Stimulated activated CD8-positive, alpha-beta memory T cell treated with anti-CD3 and anti-CD28 coated beads, Interleukin-2, amount 100 ng/mL, for 1 hour (primary cell): ENCODE measurements at places on chromosomes 4 and X.

DNA sequence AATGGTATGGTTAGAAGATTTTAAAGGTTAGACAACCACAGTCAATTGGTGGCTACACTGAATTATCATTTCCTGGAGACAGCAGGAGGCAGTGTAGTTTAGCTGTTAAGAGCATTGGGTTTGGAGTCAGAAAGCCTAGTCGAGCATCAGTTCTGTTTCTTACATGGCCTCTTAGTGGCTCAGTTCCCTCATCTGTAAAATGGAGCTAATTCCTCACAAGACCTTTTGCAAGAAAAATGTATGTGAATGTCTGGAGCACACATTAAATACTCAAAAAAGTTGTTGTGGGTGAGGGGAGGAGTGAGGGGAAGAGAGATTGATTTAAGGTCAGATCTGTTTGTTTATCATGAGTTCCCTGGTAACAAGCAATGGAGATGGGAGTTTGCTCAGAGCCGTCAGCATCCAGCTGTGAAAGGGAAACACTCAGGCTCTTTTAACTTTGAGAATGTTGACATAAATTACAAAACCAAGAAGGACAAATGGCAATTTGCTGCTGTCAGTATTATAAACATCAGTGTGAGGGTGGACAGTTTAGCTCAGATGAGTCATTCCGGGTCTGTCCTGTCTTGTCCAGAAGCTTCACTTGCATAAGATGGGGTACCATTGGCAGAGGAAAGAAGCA is 98.2 kb upstream of the PGRMC2 start:
- DNase-seq, result no peak

DNA sequence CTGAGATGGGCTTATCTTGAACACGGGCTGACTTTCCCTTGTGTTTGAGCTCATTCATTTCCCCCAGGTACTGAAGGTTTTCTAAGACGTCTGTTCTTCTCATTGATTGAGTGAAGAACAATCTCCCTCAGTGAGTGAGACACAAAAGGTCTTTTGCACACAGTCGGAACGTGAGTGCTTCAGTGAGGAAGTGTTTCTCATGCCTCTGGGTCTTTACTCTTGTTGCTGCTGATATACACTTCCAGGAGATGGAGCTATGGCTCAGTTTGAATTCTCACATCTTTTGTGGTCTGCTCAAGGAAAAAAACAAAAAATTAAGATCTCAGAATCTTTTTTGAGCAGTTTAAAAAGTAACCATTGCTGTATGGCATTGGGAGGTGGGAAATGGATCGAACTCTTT is 981.9 kb upstream of the TENM3 start:
- DNase-seq, result no peak

DNA sequence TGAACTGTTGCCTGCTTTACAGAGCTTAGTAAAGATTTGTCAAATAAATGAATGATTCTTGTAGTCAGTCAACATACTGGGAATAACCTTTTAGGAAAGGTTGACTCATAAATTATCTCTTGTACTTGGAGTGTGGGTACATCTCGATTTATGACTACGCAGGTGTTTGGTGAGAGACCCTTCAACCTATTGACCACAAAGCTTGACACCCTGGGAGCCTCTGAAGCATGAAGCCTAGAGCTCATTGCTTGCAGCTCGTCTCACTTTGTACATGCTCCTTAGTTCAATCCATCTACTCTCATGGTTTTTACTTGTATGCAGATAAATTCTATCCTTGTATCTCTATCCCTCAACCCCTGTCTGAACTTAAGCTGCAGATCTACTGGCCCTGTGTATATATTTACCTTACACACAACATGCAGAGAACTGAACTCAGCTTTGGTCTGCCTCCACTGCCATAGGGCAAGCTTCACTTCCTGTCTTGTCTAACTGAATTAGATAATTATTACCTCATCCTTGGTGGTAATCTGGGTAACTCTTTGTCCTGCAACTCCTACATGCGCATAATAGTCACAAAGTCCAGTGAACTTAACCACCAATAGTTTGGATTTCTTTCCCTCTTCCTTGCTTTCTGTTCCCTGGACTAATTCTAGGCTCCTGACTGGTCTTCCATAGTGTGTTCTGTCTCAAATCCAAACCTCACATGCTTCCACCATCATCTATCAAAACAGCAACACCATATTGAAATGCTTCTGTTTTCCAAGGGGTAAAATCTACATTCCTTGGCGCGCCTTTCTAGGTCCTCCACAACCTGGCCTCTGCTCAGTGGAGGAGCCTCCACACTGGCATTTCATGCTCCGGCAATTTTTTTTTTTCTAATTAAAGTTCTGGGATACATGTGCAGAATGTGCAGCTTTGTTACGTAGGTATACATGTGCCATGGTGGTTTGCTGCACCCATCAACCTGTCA is 32.2 kb upstream of the FAT1 start:
- DNase-seq, result no peak

- DNase-seq, result no peak
Observed at GRCh38 chr4:79362626-79363025, 36.8 kb upstream of the NAA11 start.

- peak; percentile 75 for DNase-seq
Observed at GRCh38 chrX:77894921-77895886, at the start of gene MAGT1. TSS of gene MAGT1 (minus strand) at chrX:77895435. CDS start at chrX:77895410, 25 bp downstream.

- no peak for DNase-seq
Observed at GRCh38 chr4:86356425-86357210, 3.2 kb downstream of the MAPK10 start.

DNA sequence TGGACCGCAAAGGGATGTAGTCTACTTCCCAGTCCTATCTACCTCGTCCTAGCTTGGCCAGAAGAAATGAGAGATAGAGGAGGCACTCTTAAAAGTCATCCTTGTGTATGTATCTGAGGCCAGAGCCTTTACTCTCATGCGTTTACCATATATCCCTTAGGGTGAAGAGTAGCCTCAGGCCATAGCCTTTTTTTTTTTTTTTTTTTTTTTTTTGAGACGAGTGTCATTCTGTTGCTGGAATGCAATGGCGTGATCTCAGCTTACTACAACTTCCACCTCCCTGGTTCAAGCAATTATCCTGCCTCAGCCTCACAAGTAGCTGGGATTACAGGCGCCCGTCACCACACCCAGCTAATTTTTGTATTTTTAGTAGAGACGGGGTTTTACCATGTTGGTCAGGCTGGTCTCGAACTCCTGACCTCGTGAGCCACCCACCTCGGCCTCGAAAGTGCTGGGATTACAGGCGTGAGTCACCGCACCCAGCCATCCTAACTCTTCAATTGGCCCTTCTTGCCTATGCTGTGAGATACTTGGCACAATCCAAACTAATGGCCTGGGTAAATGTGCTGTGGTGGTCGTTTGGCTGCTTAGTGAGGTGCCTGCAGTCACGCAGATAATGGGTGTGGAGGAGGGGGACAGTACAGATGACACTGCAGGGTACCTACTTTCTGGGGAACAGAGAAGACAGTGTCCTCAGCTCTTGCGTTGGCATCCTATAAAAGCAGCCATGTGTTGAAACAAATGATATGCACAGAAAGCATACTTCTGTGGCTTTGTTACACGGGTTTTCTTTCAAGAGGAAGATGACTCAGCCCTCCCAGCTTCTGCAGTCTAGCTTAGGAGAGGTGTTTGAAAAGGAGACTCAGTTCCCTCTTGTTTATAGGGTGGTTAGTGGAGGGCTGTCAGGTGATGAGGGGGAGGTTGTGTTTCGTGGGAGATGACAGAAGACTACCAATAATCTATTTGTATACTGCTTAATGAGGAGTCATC is 10.4 kb upstream of the DGAT2L6 start:
- no peak for DNase-seq

- DNase-seq, result no peak
Observed at GRCh38 chr4:35325908-35326453, 918.3 kb downstream of the ARAP2 start.

- DNase-seq, result no peak
Observed at GRCh38 chr4:158484173-158484885, 37.4 kb upstream of the RXFP1 start.

- DNase-seq, result no peak
Observed at GRCh38 chr4:127985989-127986388, 20.8 kb downstream of the ABHD18 start.

DNA sequence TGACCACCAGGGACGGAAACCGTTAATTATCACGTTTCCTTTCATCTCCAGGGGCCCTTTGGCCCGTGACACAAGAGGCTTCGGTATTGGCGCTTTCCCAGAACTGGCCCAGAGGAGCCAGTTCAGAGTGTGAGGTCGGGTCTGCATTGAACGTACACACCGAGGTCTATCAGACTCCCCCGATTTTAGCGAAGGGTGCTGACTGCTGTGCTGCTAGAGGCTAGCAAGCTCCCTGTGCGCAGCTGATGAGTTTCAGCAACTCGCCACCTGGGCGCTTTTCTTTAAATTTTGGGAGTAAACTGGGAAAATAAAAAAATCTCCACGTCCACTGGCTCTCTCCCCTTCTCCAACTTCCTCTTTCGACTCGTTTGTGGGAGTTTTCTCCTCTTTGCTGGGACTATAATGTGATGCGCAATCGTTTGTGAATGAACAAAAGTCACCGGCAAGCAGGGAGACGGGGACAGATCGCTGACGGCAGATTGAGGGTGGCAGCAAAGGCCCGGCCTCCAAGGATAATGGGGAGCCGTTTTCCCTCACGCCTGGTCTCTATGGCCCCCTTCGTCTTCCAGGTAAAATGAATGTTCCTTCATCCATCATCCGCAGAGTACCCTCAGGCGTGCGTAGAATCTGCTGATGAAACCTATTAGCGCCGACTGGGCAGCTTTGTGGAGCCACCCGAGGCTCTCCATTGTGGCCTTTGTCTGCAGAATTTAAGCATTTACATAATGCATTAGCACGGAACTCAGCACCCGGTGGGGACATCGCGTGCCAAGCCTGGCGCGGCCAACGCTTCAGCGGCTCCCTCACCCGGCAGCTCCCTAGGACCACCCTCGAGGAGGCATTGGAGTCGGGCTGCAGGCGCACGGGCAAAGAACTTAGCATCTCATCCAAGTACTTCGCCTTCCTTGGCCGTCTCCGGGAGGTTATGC is 1.6 kb upstream of the LRAT start:
- no peak for DNase-seq

GRCh38 chrX:135632353-135632752 is 81.1 kb upstream of the CT45A1 start:
- DNase-seq, result no peak

DNA sequence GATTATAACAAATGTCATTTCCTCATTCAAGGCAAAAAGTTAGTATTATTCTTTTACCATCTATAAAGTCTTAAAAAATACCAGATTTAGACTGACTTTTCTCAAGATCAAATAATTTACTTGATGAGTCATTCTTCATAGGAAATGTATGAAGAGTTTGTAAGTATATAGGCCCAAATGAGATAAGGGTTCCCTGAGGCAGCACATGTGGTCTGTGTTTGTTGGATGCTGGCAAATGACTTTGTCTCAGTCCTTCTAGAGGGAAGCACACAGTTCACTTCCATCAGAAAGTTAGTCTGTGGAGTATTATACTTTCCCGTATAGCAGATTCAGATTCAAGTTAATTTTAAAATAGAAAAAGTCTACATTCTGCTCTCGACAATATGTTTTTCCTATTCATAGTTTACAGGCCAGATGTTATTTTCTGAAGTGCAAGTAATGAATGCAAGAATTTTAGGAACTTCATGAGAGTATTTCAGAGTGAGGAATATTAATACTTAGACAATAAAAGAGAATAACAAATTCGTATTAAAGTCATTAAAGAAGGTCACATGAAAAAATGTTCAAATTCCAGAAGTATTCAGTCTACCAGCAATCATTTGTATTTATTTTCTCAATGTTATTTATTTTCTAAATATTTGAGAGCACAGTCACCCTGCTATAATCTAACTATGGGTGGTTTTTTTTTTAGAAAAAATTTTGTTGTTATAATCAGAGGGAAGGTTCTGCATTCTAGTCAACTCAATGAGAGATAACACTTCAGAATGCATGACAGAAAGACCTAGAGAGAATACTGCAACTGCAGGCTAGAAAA is 601.8 kb upstream of the ZFP42 start:
- no peak for DNase-seq

GRCh38 chrX:44506678-44507077 is 36.0 kb downstream of the FUNDC1 start:
- DNase-seq, result no peak

- DNase-seq, result no peak
Observed at GRCh38 chrX:112636288-112636687, 43.5 kb downstream of the LHFPL1 start.

GRCh38 chrX:129665916-129666644 is 11.3 kb upstream of the APLN start:
- no peak for DNase-seq

- no peak for DNase-seq
Observed at GRCh38 chr4:53682908-53683307, 91.6 kb upstream of the LNX1 start.

GRCh38 chr4:118280501-118281218 is 72.1 kb downstream of the PRSS12 start:
- no peak for DNase-seq

GRCh38 chr4:7156328-7156727 is 36.0 kb upstream of the SORCS2 start:
- DNase-seq, result no peak

DNA sequence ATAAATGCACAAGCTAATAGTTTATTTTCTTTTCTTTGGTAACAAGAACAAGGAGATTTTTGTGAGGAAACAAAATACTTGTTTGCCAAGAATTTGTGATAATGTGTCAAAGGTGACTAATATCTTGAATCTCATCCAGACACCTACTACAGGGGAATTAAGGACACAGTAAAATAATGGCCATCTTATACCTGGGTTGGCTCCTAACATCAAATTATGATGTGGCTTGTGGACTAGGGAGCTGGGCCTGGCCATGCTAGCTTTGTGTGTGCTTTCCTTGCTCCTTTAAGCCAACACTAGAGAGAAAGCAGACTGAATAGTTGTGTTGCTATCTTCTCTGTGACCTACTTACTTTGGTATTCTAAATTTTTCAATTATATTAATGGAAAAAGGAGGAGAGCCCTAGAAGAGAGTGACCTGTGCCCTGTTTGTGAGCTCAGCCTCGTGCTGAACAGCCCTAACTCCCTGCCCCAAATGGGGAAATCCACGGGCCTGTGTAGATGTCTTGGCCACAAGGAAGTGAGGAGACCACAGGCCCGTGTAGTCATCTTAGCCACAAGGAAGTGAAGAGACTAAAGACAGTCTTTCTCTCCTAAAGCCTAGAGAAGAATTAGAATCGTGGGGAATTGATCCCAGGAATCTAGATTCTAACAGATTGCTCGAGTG is 23.3 kb downstream of the ARHGAP24 start:
- DNase-seq, result no peak

- no peak for DNase-seq
Observed at GRCh38 chr4:16694173-16694883, 204.1 kb downstream of the LDB2 start.

DNA sequence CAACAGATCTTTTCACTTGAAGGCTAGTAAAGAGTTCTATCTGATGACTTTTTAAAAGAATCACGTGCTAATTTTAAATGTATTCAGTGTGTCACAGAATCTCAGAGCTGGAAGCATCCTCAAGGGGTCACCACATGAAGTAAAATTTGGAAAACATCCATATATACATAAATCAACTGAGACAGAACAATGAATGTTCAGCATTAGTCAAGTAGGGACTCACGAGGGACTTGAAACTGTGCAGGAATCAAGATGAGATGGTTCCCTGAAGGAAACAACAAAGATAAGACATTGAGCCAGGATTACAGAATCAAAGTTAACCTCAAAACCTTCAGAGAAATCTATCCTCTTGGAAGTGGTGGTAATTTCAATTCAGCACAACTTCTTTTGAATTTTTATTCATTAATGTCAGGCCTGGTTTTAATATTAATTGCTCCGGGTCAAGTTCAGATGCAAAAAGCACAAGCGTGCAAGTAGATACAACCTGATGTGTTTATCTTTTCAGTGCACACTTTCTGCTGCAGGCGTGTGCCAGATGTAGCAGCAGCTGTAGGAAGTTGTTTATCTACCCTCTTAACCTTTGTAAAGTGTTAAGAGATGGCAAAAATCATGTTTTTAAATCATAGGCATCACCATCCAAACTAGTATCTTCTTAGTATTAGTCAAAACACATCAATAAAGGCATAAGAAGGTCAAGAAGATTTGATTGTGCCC is 87.7 kb upstream of the SRD5A3 start:
- no peak for DNase-seq
